Transverse colon (tissue), 4 donors: ENCODE measurements at places on chromosomes 16 and 17. TPM values are rescaled to one million over a fixed set of nuclear protein-coding genes. Genes with fewer than 3 reads are reported as not detected.

DNA sequence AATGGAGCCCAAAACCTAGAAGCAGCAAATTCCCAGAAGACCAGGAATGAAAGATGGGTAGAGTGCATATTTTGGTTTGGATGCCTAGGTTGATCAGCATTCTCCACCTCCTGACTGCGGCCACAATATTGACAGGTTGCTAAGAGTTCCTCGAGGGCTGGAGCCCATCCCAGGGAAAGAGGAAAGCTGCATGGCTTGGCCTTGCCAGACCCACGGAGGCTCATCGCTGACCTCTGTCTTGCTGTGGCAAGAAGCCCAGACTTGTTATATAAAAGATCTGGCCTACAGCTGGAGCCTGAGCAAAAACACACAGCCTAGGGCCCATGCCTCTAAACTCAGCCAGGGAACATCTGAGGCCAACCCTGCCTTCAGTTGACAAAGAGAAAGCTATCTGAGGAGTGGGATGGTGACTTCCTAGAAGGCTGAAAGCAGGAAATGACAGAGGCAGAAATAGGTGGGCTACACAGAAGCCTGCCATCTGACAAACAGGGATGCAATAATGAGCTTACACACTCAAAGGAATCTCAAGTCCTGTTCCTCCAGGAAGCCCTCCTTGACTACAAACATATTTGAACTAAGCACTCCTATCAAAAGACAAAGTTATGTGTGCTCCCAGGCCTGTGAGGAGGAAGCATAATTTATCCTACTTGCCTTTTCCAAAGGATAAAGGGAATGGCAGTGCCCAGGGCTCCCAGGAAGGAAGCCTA is 22.5 kb upstream of the SLC35B1 start:
- DNase-seq = peak; percentile 59

DNA sequence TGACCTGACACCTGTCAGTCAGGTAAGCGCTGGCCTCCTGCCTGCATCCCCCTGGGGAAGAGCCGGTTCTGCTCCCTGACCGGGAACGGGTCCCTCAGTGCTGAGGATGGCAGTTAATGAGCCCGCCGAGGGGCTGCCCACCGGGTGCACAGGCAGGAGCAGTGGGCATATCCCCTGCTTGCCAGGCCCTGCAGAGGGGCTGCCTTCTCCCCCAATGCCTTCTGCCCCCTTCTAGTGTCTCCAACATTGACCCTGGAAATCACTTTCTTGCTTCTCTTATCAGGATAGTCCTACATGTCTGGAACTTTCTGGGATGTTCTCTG is 388.5 kb downstream of the SEC14L1 start:
- no peak for DNase-seq

GRCh38 chr17:1977583-1978395 is 47.3 kb downstream of the RTN4RL1 start:
- DNase-seq = no peak

PRSS21 gene
- total RNA-seq = 1.6 TPM

- peak; percentile 77 for DNase-seq
These were observed 441 bp downstream of the CMTM4 start for GRCh38 chr16:66695935-66696668.

MPP2 gene
- 3.4 TPM for total RNA-seq

CLEC3A gene
- total RNA-seq = not detected

- no peak for DNase-seq
These were observed 41.5 kb upstream of the TOM1L1 start for GRCh38 chr17:54859187-54859586.

GPR139 gene
- total RNA-seq = not detected

DNA sequence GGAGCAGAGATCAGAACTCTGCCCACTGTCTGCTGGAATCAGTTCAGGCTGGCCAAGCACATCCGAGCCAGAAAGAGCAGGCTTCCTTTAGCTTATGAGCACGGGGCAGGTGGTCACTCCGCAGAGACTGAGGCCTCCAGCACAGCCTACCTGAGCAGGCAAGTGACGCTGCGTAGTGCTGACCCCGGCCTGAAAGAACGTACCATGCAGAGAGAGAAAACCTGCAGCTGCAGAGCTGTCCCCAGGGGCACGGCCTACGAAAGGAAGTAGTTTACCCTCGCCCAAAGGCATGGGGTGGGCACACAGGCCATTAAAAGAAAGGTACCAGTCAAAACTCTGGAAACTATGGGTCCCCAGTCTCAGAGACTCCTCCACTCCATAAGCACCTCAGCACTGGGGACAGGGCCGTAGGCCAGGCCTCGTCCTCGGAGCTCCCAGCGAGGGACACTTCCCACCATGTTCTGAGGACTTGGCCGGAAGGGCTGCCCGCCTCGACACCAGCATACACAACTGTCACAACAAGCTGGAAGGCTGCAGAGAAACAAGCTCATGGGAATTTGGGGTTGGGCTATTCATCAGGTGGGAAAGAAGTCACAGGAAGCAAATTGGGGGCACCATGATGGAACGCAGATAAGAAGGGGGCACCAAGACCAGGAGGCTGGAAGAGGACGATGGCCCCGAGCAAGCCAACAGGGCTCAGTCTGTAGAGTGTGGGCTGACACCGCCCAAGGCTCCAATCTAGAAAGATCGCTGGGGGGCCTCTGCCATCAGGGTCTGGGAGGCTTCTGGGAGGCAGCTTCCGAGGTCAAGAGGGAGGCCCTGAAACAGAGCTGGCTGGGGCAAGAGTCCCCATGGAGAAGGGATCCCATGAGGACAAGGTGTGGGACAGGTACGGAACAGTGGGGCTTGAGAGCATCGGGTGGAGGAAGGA is 21.2 kb downstream of the MEAK7 start:
- DNase-seq = no peak

CDH1 gene
- 190 TPM for total RNA-seq

DNA sequence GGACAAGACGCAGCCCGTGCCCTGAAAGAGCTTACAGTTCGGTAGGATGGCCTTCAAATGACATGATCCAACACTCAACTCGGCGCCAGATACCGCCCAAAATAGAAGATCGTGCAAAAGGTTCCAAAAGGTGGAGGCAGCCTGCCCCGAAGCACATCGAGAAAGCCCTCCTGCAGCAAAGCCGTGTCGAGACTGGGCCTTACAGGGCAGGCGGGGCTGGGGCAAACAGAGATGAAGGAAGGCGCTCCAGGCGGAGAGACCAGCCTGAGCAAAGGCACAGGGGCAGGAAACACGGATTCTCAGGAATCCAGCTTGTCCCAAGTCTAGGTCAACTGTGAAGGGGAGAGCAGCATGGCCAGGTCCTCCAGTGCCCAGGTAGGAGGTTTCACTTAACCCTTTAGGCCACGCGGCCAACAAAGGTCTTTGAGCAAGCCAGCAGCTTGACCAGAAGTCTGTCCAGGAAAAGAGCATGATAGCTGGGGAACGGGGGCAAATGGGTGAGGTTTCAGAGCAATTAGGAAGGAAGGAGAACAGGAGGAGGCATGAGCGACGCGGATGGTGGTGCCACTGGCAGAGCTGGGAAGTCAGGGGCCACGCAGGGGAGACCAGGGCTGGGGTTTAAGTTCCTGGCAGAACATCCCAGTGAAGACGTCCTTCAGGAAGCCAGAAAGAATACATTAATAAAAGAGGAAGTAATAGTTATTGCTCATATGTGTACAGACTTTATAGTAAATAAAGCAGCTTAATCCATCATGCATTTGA is 21.2 kb upstream of the EIF1 start:
- DNase-seq = no peak

DNA sequence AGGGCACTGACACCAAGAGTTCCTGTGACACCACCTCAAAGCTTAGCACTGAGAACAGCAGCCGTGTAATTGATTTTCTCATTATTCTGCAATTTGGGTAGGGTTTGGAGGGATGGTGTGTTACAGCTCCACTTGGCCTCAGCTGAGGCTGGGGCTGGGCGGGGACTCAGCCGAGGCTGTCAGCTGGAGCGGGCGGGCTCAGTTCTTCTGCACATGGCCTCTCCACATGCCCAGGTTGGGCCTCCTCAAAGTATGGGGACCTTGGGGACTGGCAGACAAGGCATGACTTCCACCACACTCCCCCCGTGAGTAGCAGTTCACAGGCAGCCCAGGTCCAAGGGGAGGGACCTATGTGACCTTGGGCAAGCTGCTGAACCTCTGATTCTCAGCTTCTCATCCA is 171.5 kb downstream of the IRF8 start:
- no peak for DNase-seq

- DNase-seq = no peak
These were observed 95.6 kb downstream of the SALL1 start for GRCh38 chr16:51055434-51055833.

DNA sequence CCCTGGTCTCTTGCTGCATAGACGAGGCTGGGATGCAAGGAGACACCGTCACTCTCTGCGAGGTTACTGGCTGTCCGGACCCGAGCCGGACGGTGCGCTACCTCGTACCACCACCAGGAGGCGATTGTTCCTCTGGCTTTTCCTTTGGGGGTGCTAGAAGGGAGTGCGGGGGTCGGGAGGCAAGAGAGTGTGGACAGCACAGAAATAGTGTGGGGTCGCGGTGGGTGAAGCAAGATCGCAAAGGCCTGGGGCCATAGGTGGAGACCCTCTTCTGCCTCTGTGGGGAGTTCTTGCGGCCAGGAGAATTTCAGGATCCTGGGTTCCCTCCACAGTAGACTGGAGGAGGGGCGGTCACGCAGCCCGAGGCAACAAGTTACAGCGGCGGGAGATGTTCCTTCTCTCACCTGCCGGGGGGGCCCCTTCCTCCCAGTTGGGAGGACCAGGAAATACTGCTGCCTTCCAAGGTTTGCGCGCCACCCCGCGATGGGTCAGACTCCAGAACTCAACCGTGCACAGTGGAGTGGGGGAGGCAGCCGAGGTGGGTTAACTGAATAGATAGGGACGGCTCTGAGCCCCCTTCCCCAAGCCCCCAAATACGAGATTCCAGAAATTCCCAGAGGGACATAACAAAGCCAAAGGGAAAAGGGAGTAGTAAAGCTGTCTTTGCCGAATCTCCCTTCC is 6.9 kb downstream of the PHOSPHO1 start:
- DNase-seq = peak; percentile 73
